ENCODE measurements at places on chromosomes 3 and 15. TPM values are rescaled to one million over a fixed set of nuclear protein-coding genes. Genes with fewer than 3 reads are reported as not detected.

The FAM3D gene
- total RNA-seq = not detected

The GRAMD2A gene
- 1.5 TPM for total RNA-seq

The NPAP1 gene
- not detected for total RNA-seq

The KCNH8 gene
- total RNA-seq = not detected

The AADACL2 gene
- total RNA-seq = not detected

The CDCP1 gene
- total RNA-seq = 23.2 TPM

The PLSCR4 gene
- 4.6 TPM for total RNA-seq

The CHRFAM7A gene
- total RNA-seq = not detected
